ENCODE measurements at places on chromosomes 12 and 14.

GRCh38 chr12:127130506-127131124, 1136.4 kb upstream of the TMEM132C start:
- DNase-seq: no peak

DNA sequence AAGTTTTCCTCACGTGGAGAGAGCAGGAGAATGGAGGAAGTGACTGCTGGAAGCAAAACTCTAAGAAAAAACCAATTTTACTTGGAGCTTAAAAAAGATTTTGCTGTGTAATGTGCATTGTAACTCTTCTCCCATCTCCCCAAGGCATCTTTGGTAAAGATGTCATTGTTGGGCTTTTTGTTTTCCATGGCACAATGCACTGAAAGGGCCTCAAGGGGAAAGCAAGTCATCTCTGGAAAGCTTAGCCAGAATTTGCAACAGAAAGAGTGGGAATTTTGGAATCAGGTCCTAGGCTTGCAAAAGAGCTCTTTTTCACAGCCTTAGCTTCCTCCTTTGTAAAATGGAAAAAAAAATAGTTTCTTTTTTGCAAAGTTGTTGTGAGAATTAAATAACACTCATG, 7.9 kb upstream of the PPM1A start:
- no peak for DNase-seq

- no peak for DNase-seq
These were observed 384.5 kb upstream of the DDHD1 start for GRCh38 chr14:53537422-53538315.

DNA sequence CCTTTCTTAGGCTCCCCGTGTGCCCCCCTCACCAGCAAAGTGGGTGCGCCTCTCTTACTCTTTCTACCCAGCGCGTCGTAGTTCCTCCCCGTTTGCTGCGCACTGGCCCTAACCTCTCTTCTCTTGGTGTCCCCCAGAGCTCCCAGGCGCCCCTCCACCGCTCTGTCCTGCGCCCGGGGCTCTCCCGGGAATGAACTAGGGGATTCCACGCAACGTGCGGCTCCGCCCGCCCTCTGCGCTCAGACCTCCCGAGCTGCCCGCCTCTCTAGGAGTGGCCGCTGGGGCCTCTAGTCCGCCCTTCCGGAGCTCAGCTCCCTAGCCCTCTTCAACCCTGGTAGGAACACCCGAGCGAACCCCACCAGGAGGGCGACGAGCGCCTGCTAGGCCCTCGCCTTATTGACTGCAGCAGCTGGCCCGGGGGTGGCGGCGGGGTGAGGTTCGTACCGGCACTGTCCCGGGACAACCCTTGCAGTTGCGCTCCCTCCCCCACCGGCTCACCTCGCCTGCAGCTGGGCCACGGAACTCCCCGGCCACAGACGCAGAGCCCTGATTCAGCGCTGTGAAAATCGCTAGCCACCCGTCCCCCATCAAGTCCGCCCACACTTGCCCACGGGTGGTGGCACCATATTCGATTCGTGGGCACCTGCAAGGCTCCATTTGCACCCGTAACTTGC, 1.3 kb downstream of the TMEM233 start:
- no peak for DNase-seq

DNA sequence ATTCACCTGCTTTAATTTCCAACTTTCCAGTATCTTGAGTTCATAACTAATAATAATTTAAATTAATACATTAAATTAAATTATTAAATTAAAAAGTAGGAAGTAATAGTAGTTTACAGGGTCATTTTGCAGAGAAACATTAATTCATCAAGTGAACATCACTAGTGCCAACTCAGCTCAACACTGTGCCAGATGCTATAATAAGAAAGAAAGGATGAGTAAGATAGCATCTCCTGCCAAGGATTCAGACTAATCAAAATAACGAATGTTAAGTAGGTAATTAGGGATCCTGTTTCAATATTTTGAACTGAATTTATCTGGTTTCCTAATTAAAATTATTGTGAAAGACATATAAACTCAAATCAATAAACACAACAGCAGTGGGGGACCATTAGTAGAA, 596.7 kb downstream of the SLC6A15 start:
- no peak for DNase-seq

GRCh38 chr14:100383727-100384158, 60.6 kb downstream of the SLC25A47 start:
- DNase-seq: peak; percentile 23

DNA sequence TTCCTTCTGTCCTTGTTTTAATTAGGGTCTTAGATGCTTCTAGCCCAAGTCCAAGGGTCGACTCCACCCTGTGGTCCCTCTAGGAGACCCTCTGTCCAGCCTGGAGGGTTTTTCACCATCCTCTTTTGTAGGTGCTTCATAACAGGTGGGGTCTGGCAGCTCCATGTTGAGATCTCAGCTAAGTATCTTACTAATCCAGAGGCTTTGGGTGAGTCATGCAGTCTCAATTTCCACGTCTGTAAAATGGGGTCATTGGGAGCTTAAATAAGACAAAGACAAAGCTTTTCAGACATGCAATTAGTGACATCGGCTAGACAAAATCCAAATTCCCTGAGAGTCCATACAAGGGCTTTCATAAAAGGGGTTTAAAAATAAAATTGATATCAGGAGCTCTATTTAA, 3.2 kb downstream of the HSPB8 start:
- no peak for DNase-seq

- no peak for DNase-seq
These were observed 14.7 kb downstream of the ZNF641 start for GRCh38 chr12:48336061-48336460.

GRCh38 chr12:68445824-68446223, 113.7 kb upstream of the MDM1 start:
- no peak for DNase-seq

GRCh38 chr12:32336261-32336660, 63.1 kb upstream of the FGD4 start:
- no peak for DNase-seq

DNA sequence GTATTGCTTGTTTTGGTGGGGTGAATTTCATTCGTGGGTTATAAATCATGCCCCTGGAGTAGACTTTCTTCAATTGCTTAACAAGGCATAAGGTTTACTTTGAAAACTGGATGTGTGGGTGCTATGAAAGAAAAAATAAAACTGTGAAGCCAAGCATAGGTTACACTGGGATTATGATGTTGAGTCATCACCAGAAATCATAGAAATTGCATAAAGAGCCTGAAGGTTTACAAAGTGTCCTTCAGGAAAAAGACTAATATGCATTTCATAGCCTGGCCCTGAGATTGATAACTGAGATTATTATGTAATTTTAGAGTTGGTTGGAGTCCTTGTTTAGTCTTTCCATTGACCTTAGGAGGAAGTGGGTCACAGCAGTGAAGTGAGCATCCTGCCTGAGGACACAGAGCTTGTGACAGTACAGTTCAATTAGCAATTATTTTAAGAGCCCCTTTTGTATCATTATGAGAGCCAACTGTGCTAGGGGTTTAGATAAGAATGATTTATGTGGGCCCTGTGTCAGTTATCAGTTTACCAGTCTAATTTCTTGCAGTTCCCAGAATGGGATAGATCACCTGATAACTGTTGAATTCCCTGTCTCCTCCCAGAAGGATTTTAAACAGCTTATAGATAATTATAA, 13.6 kb downstream of the LRRK2 start:
- no peak for DNase-seq

DNA sequence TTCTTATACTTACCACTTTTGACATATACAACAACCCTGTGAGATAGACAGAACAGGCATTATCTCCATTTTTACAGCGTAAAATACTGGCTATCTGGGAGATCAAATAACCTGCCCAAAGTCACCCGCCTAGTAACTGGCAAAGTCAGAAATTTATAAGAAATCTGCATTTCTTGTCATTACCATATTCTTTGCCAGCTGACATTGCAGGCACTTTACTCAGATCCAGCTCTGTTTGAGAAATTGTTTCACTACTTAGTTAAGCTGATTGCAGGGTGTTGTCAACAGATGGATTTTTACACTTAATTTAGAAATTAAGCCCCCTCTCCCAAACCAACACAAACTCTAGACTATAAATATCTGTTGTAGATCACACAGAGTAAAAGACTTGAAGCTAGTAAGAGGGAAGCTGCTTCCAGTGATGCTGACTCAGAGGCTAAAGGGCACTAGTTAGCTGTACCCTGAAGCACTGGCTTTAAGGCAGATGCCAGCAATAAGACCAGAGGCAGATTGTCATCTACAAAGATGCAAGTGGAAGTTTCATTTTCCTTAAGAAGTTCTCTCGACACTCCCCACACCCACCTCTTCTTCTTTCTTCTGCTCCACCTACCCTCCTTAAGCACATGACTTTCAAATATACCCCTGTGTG, 153.1 kb downstream of the ANO6 start:
- no peak for DNase-seq

DNA sequence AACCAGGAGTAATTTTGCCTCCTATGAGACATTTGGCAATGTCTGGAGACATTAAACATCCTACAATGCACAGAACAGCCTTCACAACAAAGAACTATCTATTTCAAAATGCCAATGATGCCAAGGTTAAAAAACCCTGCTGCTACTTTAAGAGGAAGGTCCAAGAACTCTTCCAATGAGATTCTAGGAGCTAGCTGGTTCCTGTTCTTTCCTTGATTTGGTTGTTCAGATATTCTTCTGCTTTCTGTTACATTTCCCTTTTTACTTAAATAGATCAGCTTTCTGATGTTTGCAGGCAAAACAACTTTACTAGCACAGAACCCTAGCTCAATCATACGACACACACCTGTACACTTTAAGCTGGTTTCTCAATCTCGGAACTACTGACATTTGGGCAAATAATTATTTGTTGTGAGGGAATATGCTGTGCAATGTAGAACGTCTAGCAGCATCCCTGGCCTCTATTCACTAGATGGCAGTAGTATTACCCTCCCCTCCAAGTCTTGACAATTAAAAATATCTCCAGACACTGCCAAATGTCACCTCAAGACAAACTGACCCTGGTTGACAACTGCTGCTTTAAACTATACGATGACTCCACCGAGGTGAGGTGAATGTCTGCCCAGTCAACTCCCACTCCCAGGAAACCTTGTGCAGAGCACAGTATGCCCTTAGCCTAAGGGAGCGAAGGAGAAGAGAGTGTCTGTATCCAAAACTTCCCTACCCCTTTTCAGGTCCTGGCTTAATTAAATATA, 4.4 kb downstream of the BLTP3B start:
- no peak for DNase-seq

DNA sequence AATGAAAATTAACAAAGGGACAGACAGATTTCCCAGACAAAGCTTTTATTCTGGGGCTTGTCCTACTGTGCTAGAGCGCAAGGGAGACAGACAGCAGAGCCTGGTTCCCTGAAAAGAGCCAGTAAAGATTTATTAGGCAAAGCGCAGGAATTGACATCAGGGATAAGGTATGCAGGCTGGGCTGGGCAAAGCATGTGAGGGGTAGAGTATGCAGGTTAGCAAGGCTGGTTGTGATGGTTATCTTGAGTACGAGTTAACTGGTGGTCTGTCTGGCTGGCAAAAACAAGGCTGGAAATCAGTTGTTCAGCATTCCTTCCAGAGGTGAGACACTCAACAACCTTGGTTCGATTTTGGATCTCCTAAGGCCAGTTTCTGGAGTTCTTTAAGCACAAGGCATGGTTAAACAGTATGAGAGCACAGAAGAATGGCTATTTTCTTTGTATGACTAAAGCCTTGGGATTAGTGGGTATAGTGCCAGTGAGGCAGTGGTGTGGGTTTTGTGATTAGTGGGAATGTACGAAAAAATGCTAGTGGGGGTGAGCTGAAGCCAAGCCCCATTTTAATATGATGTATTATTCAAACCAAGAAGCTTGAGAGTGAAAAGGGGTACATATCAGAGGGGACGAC, 30.9 kb downstream of the BTBD7 start:
- DNase-seq: no peak

GRCh38 chr12:64796205-64796845, 28.1 kb upstream of the TBC1D30 start:
- DNase-seq: peak; percentile 74

GRCh38 chr12:94244165-94245133, 96.1 kb downstream of the PLXNC1 start:
- DNase-seq: no peak

- no peak for DNase-seq
These were observed 685.9 kb upstream of the USP15 start for GRCh38 chr12:61574339-61574738.

DNA sequence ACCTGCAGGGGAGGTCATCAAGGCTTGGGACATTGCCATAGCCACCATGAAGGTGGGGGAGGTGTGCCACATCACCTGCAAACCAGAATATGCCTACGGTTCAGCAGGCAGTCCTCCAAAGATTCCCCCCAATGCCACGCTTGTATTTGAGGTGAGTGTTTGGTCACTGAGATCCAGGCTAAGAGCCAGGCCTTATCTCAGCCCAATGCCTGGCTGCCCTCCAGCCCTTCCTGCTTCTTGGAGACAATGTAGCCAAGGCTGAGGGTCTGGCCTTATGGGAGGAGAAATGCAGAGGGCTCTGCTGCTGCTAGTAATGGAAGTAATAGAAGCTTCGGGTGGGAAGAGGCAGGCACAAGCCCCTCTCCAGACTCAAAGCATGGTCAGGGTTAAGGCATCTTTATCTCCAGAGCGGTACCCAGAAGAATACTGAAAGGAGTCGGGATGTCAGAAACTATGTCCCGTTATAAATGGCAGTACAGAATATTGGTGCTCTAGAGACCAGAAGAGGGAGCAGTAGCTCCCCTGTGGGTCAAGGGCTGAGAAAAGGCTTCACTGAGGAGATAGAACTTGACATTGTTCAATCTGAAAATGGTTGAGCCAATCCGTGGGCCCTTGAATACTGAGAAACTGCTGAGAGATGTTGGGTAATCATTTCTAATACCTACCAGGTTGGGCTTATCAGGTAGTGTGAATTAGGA, 3.1 kb downstream of the FKBP4 start:
- DNase-seq: no peak

DNA sequence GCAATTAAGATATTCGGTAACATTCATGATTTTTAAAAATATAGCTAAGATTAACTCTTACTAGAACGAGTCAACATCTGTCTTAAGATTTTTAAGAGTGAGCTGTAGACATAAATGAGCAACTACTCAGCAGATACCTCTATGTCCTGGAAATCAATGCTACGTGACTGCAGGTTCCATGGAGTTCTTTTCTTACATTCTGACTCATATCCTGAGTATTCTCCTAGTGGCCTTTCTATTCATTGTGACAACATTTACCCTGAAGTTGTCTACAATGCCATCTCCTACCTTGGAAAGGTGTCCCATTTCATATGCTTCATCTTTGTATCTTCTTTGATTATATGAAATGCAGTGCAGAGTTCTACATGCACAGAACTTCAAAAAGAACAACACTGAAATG, 59.9 kb downstream of the PKP2 start:
- DNase-seq: no peak

DNA sequence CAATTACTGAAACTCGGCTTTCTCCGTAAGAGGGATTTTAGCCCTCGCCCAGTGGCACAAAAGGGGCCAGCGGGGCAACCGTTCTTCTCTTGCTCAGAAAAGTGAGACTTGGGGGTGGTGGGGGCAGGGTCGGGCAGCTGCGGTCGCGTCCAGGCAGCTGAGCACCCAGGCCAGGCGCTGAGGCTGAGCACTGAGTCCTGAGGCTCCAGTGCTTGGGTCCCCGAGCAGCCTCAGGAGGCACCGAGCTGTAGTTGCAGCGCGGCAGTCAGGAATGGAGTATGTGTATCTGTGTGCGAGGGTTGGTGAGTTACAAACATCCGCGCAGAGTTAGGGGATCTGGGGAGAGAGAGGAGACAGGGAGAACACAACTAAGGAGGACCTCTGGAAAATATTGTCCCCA, 4.1 kb upstream of the HOXC6 start:
- no peak for DNase-seq

GRCh38 chr14:72498646-72499045, 395.3 kb downstream of the DPF3 start:
- no peak for DNase-seq

Measured in NCI-H1105 (cell line).